ENCODE measurements at places on chromosomes 4 and X.

DNA sequence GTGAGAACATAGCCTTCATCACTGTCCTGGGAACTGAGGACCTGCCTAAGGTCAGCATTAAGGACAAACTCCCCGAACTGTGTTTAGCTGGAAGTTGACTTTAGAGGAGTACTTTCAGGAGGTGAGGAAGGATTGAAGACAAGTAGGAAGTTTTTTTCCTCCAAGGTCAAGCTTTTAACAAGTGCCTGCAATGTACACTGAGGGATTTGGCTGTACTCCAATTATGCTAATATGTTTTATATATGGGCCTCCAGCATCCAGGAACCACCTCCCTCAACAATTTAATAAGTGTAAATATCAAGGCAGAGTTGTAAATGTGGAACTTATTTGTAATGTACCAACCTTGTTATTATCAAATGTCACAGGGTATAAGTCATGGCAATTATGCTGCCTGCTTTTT lies 726.2 kb downstream of the RPA4 start:
- DNase-seq: no peak

DNA sequence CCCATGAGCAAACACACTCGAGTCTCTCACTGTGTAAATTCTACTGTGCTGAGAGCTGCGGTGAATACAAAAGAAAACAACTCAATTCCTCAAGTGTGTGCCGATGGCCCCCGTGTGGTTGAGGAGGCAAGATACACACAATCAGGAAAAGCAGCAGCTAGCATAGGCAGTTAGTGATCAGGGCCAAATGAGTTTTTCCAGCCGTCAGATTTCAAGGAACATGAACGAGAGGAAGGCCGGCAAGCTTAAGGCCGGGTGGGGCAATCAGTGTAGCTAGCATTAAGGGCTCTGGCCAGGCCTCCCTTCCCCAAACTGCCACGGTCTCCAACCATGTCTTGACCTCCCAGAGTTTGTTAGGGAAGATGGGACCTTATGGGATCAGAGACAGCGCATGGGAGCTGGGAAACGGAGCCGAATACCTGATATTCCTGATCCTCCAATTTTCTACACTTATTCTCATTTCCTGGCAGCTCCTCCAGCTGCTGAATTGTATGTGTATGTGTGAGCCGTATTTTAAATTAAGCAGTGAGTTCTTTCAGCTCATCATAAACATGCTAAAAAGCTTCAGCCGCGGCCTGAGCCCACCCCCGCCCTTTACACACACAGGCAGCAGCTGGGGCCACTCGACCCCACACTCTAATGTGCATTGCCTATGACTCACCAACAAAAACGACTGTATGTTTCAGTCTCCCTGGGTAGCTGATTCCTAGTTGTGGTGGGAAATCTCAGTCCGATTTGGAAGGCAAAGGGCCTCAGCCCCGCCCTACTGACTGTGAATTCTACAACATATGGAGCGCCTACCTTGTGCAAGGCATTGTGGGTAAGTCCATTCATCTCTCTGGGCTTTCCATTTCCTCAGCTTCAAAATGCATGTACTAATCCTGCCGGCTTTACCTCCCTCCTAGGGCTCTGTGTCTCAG lies 59.9 kb downstream of the RTL9 start:
- DNase-seq: no peak

GRCh38 chr4:15653864-15654592 lies 1.1 kb downstream of the FBXL5 start:
- no peak for DNase-seq

DNA sequence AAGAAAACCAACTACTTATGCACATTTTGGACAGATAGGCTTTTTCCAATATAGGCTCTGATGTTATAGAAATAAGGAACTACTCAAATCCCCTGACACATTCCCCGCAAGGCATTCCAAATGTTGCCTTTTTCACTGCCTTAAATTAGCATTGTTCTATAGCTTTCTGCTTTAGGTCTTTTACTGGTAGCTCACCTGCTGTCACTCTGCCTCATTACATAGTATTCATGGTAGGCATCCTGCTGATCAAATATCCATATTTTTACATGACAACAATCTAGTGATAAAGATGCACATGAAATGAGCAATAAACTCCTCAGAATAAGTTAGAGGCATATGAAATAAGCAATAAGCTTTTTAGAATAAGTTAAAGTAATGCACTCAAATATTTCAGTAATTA lies 542.7 kb downstream of the FAM133A start:
- DNase-seq: no peak

DNA sequence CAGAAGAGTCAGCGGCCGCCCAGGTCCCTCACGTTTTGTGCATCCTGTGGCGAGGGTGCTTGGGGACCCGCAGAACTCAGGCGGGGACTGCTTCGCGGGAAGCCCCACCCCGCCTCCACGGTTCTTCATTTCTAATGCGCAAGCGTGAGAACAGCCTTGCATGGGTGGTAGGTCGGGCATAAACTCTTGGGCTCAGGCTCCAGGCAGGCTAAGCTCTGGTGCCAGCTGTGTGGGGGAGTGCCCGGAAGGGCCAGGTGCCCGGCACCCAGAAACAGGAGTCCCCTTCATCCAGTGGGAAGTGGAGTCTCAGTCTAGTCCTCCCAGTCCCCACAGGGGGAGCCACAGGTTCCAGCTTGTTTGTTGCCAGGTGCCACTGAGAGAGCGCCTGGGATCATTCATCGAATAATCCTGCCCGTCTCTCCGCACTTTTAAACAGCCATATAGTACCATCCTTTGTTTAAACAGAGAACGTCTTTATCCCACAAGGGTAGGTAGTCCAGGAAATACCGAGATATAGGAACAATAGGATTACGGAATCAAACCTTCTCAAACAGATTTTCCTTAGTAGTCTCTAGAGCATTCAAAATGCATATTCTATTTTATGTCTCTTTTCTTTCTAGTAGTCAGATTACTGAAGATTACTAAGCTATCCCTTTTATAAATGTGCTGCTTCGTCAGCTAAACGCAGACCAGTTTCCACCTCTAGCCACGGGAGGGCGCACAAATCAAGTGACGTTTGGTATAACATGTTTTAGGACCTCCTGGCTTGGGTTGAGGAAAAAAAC lies 12.7 kb upstream of the RBBP7 start:
- peak; percentile 47 for DNase-seq

DNA sequence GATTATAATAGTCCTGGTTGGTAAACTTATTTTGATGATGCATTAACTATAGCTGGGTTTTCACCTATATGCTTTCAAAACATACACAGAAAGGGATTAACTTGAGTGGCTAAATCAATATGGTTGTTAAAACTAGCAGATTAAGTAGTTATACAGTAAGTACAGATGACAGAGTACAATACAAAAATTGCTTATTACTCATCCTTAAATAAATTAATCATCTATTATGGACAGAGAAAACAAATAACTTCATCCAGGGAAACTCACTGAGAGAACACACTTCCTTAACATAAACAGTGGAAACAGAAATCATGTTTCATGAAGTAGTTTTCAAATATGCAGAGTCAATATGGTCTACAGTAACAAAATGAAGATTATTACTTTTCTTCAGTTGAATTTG lies 133.4 kb downstream of the AREG start:
- no peak for DNase-seq

DNA sequence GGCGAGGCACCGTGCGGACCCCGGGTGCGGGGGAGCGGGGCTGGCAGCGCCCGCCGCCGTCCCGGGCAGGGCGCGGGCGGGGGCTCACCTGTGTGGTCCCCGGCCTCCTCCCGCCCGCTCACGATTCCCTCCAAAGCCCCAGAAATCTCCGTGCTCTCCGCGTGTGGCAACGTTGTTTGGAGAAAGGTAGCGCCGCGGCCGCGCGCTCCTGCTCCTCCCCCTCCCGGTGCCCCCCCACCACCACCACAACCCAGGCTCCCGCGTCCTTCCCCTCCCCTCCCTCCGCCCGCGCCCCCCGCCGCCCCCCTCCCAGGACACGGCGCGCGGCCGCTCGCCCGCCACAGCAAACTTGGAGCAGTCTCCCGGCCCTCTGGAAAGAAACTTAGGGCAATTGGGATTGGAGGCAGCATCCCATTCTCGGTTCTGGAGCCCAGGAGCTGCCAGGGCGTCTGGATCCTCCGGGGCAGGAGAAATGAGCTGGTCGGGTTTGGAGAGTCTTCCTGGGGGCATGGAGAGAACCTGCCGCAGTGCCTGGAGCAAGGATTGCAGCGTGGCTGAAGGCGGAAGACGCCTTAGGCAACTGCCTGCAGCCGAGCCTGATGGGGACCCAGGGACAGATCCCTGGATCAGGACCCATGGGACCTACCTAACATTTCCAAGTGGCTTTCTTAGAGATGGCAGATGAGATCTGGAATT lies 855 bp downstream of the KLF3 start:
- DNase-seq: no peak

DNA sequence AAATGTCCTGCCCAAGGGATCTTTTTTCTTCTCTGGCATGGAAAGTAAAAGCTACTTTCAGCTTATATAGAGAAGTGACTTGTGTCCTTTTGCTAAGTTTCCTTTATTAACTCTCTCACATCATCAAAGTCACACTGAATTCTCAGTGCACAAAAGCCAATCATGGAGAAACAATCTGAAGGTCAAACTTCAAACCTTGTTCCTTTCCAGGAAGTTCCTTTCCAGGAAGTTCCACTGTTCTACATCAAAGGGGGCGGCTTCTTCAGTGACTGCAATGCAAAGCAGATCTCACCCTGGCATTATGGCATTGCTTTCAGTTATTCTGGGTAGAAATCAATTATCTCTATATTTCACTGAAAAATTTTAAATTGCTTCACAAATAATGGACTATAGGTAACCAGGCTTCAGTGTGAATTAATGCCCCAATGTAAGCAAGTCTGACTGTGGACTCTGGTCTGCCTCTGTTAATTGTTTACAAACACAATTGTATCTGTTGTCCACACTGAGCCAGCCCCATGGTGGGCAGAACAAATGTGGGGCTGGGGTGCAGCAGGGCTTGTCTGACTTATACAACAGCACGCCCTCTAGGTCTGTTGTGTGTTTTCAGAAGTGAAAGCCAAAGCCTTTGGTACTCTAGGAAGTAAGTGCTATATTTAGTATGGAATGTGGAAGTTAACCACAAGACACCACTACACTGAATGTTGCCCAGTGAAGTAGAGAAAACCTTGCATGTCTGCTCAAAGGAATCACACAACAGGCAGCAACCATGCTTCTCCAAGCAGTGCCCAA lies 98.8 kb downstream of the CDS1 start:
- DNase-seq: no peak

- DNase-seq: no peak
Measured at GRCh38 chrX:140866446-140866845, 135.9 kb upstream of the SPANXB1 start.

- DNase-seq: no peak
Measured at GRCh38 chr4:128516301-128516969, 228.8 kb upstream of the PGRMC2 start.

- DNase-seq: no peak
Measured at GRCh38 chr4:146488495-146489174, 33.1 kb downstream of the SLC10A7 start.

- no peak for DNase-seq
Measured at GRCh38 chrX:17086317-17086716, 139.9 kb downstream of the REPS2 start.

DNA sequence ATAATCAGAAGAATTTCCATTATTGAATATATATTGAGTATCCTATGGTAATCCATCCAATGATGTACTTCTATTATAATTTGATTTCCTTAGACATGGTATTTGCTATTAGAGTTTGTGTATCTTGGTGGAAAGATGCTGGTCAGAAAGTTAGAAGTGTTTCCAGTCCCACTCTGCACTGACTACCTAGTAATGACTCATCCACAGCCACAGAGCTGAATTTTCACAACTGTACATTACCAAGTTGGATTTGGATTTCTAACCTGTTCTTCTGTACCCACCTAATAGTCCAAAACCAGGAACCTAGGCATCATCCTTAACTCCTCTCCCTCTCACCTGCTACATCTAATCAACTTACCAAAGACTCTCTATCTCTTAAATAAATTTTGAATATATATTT lies 145.4 kb downstream of the REELD1 start:
- no peak for DNase-seq

GRCh38 chr4:75412746-75413145 lies 101.5 kb downstream of the RCHY1 start:
- no peak for DNase-seq

DNA sequence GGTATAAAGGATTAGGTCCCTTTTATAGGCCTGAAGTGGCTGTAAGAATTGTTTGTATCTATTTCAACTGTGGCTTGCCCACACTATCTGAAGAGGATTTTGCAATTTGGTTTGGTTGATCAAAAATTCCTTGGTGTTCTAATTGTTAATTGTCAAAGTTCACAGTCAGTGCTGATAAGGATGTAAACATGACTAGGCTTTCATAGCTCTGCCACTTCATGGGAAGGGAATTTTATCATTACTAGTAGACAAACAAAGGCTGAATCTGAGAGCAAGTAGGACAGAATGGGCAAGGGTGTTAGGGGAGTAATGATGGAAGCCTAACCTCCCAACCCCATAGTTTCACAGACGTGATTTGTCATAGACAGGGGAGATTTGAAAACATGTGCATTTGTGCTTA lies 1131.7 kb downstream of the SH3BGRL start:
- no peak for DNase-seq

DNA sequence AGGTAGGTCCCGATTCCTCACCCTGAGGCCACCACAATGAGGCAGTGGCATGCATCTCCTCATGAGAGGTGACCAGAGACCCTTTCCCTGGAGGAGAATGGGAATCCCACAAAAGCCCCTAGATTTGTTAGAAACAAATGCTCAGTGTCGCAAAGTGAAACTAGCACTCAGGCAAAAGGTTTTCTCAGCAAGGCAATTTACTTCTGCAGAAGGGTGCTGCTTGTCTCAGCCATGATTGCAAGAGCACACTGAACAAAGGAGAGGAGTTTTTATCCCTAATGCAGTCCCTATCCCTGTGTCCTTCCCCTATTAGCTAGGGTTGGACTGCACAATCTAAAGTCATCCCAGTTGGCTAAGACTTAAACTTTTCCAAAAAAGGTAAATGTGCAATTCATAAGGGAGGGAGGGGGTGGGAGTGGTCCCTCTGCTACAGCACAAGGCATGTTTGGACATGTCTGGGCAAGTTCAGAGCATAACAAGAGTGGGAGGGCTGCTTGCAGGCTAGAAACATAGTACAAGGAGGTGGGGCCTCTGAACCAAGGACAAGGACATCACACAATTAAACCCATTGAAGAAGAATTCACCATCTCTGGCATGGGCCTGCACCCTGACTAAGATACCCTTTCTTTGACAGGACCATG lies 185.3 kb downstream of the CCNG2 start:
- DNase-seq: no peak

- no peak for DNase-seq
Measured at GRCh38 chrX:123481913-123482851, 250.7 kb downstream of the THOC2 start.

GRCh38 chrX:9241427-9241826 lies 207.5 kb upstream of the FAM9B start:
- no peak for DNase-seq

- no peak for DNase-seq
Measured at GRCh38 chrX:130413415-130413814, 11.6 kb downstream of the RBMX2 start.

GRCh38 chr4:168685136-168685809 lies 188.4 kb downstream of the PALLD start:
- DNase-seq: no peak

- no peak for DNase-seq
Measured at GRCh38 chr4:159343116-159343515, 240.2 kb downstream of the RAPGEF2 start.
